WERI-Rb-1 (cell line): ENCODE measurements at places on chromosomes 13 and 19.

DNA sequence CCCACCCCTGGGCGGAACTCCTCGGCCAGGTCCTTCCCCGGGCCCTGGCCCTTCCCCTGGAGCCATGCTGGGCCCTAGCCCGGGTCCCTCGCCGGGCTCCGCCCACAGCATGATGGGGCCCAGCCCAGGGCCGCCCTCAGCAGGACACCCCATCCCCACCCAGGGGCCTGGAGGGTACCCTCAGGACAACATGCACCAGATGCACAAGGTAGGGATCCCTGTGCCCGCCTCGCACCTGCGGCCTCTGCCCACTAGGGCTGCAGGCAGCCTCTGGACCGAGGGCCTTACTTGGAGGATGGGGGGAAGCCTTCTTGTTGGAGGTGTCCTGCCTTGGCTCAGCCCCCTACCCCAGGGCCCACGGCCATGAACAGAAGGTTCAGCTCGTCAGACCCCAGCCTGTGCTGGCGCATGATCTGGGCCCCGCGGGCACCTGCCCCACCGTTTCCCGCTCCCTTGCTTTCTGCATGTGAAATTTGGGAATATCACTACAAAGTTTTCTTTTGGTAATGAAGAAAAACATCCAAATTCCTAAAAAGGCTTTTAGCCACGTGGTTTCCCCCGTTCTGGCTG lies 23.4 kb downstream of the SMARCA4 start:
- DNase-seq: no peak

- no peak for DNase-seq
Measured at GRCh38 chr19:51417107-51417809, at the start of gene SIGLEC10. SIGLEC10 (minus strand) TSS chr19:51417642; CDS start chr19:51417581, 61 bp downstream.

- no peak for DNase-seq
Measured at GRCh38 chr13:100527644-100528043, 60.9 kb downstream of the GGACT start.

- DNase-seq: no peak
Measured at GRCh38 chr13:28529836-28530235, 34.9 kb upstream of the FLT1 start.

DNA sequence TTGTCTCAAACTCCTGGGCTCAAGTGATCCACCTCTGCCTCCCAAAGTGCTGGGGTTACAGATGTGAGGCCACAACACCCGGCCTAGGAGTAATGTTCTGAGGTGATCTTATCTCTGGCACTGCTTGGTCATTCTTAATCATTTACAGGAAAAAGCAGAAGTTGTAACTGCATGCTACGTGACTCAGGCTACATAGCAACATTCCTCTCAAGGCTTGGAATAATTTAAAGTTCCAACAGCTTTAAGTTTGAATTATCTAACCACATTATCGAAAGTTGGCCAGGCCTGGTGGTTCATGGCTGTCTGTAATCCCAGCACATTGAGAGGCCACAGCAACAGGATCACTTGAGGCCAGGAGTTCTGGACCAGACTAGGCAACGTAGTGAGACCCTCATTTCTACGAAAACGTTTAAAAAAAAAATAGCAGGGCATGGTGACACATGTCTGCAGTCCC lies 3.9 kb upstream of the B9D2 start:
- DNase-seq: no peak

DNA sequence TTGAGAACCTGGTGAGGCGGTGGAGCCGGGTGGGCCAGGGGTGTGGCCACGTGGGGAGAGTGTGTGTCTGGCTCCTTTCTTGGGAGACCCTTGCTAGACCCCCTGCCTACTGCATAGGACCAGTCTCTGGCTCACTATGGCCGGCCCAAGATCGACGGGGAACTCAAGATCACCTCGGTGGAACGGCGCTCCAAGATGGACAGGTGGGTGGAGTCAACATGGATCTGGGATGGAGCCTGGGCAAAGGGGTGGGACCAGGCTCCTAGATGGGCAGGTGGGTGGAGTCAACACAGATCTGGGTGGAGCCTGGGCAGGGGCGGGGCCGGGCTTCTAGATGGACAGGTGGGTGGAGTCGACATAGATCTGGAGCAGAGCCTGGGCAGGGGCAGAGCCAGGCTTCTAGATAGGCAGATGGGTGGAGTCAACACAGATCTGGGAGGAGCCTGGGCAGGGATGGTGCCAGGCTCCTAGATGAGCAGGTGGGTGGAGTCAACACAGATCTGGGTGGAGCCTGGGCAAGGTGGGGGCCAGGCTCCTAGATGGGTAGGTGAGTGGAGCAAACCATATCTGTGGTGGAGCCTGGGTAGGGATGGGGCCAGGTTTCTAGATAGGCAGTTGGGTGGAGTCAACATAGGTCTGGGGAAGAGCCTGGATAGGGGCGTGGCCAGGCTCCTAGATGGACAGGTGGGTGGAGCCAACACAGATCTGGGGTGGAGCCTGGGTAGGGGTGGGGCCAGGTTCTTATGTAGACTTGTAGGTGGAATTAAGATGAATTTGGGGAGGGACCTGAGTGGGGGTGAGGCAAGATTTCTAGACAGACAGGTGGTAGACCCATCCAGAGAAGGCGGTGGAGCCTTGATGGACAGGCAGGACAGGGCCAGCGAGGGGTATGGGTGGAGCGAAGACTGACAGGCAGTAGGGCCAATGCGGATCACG lies 56.5 kb downstream of the VAV1 start:
- no peak for DNase-seq

DNA sequence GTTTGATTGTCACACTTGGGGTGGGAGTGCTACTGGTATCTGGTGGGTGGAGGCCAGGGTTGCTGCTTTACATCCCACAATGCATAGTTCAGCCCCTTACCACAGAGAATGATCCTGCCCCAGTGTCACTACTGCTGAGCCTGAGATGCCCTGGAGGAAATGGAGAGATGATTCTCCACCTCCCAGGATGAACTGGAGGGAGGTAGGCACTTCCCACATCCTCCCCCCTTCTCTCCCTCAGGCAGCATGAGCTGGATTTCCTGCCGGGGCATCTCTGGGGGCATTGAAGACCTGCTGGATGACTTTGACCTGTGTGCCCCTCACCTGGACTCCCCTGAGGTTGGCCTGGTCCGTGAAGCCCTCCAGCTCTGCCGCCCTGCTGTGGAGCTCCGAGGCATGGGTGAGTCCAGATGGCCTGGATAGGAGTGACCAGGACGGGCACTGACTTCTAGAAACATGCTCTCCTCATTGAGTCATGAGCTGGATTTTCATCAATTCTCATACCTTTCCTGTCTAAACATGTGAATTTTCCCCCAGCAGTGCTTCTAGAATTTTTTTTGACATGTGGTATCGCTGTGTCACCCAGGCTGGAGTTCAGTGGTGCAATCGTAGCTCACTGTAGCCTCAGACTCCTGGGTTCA lies 45.3 kb downstream of the NWD1 start:
- DNase-seq: no peak

GRCh38 chr19:50896591-50897190 lies 14.5 kb downstream of the KLK4 start:
- DNase-seq: peak; percentile 51

DNA sequence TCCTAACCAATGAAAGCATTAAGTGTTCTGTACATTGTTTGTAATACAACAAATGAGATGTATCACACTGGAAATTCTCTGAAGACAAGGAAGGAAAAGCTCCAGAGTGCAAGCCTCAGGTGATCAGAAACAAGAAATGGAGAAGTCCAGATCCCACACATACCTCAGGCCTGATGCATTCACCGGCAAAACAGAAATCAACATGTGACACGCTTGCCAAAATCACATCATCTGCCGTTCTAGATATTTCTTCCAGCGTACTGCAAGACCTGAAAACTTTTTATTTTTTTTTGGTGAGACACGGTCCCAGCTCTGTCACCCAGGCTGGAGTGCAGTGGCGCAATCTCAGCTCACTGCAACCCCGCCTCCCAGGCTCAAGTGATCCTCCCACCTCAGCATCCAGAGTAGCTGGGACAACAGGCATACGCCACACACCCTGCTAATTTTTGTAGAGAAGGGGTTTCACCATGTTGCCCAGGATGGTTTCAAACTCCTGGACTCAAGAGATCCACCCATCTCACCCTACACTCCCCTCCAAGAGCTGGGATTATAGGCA lies 48.6 kb downstream of the FOXO1 start:
- no peak for DNase-seq

GRCh38 chr19:19160461-19161035 lies 9.5 kb downstream of the MEF2B start:
- DNase-seq: no peak

GRCh38 chr19:14412324-14412995 lies 6.7 kb downstream of the DDX39A start:
- DNase-seq: no peak

DNA sequence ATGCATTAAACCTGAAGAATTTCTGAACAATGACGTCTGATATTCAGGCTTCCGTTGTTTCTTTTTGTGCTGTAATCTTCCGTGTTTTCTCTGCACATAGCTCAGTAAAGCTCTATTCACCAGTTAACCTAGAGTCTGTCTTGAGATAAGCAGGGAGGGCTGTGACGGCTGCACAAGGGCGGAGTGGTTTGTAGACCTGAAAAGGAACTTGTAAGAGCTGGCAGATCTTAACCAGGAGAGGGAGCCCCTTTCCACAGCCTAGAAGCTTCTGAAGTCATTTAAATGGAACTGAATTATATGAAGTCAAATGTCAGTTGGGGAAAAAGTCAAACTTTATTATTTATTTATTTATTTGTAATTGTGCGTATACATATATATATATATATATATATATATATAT lies 27.5 kb downstream of the DPRX start:
- peak; percentile 9 for DNase-seq

GRCh38 chr19:23543351-23543750 lies 143.7 kb downstream of the ZNF675 start:
- no peak for DNase-seq

DNA sequence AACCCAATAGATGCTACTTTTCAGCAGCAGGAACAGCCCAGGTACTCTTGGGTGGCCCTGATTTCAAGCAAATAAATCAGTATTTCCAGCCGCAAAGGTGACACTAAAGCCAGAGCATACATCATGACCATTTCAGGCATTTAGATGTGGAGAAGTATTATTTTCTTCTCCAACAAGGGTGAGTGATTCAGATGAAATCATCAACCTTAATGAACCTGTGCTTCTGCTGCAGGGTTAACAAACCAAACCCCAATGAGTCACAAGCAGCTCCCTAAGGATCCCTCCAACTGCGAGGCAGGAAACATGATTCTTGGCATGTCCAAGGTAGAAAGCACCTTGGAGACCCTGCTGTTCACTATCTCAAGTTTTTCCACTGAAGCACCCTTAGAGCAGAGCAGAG lies 32.7 kb downstream of the MBNL2 start:
- no peak for DNase-seq

GRCh38 chr13:24529478-24529877 lies 16.9 kb upstream of the PARP4 start:
- DNase-seq: no peak

DNA sequence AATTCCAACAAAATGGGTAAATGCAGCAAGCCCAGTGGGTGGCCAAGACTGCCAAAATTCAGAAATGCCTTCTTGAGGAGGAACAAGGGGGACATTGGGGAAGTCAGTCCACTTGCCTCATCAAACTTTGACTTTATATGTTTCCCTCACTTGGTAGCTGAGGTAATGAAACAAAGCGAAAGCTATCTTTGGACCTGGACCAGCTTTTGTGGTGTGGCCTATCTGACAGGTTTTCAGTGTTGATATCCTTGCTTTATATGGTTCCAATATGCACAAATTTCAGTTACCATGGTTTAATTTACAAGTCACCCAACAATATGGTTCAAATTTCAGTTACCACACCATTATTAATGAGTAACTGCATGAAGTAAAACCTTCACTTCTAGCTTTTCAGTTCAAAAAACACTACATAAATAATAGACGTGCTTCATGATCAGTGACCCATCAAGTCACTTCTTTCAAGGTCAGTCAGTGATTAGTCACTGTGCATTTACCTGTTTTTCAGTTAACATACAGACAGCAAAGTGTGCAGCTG lies 17.7 kb upstream of the POU4F1 start:
- no peak for DNase-seq

DNA sequence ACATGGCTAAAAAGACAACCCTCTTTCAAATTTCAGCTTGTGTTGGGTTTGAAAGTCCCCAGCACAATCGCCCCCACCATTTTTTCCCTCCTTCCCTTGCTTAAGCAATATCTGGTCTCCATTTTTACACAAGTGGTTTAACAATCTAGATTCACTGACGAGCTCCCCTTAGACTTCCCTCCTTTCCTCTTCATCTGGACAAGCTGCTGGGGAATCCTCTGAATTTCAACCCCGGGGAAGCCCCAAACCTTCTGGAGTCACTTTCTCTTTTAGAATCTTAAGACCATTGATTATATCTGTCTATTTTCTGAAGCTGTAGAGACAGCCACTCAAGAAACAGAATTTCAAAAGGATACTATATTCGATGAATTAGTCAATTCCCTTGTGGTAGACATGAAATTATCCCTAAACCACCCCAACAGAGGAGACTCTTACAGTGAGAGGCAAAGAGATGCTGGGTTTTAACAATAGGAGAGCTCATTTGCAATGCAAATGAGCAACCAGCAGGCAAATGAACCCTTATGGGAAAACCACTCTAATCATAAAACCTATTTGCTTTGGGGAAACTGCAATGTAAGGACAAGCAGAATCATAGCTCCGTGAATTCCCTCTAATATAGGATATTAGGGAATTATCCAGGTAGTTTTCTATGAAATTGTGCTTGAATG lies 78.9 kb downstream of the TEX26 start:
- no peak for DNase-seq

- no peak for DNase-seq
Measured at GRCh38 chr19:43380008-43380407, 26.5 kb downstream of the CD177 start.

DNA sequence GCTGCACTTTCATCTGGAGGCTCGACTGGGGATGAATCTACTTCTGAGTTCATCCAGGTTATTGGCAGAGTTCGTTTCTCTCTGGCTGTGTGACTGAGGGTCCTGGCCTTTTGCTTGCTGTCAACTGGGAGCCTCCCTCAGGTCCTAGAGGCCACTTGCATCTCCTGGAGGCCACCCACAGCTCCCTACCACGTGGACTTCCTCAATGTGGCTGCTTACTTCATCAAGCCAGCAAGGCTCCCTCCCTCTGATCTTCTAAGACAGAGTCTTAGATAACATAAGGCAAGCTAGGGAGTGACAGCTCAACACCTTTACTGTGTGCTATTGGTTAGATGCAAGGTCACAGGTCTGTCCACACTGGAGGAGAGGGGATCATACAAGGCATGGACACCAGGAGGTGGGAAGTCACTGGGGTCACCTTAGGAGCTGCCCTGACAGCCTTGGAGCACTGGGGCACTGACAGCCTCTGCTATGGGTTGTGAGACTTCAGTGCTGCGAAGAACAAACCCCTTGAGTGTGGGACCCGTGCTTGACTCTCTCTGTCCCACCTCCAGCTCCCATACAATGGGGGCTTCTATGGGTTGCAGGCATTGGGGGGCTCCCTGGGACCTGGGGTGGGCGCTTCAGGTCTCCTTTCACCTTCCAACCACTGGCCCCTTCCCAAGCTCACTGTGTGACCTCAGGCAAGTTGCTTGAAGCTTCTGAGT lies 5.3 kb downstream of the FAM187B start:
- no peak for DNase-seq

- no peak for DNase-seq
Measured at GRCh38 chr19:28454083-28454482, 758.9 kb downstream of the UQCRFS1 start.

DNA sequence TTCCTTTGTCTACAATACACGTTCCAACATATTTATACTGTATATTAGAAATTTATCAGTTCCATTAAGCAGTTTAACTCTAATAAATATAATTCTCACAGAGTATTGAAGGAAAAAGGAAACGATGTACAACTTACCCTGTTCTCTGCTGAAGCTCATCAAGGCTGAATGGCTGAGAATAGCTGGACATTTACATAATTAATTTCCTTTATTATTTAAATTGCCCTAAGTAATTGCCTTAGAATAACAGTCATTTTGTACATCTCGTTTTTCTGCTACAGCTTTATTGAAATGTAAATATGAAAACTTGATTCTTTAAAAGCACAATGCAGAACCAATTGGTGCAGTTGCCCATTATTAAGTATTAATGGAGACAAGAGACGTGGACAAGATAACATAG lies 648.3 kb upstream of the ATXN8OS start:
- no peak for DNase-seq
